ENCODE measurements at places on chromosomes 13 and 19. TPM values are rescaled to one million over a fixed set of nuclear protein-coding genes. Genes with fewer than 3 reads are reported as not detected.

Gene SHFL
- total RNA-seq = 13.1 TPM

DNA sequence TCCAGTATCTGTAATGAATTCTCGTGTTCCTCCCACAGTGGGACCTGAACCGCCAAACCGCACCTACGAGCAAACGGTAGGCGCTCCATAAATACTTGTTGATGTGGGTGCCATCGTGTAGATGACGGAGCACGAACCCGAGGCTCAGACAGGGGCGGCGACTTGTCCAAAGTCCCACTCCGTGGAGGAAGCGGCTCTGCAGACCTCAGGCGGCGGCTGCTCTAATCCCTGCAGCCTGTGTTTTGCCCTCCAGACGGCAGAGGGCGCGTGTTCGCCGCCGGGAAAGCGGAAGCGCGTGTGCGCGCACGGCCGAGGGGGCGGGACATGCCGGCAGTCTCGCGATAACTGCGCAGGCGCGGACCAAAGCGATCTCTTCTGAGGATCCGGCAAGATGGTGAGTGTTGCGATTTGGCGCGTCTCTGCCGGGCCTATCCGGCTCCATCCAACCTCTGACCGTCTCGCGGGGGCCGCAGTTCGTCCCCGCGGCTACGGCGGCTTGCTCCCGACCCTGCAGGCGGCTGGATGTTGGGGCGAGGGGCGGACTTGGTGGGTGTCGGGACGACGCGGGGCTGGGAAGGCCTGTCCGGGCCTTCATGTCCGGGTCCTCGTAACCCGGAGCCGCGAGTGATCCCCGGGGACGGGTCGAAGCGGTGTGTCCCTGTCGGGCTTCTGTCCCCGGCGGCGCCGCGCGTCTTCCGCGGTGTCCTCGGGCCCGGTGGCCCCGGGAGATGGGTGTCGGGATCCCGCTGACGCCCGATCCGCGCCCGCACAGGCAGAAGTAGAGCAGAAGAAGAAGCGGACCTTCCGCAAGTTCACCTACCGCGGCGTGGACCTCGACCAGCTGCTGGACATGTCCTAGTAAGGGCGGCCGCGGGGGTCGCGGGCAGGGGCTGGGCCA, at the start of gene RPS15:
Gene RPS15, plus strand, starts transcription at position 362 of the 898 bp plus-strand sequence. Its CDS starts 30 bp downstream, at position 392.
- H3K4me1 ChIP-seq = peaks cover 22% of the 10 kb centered on the region
- peaks cover 74% of the 10 kb centered on the region for H3K36me3 ChIP-seq
- peak within 1 kb of the TSS; percentile 90 for H3K27ac ChIP-seq

Gene C19orf38
- 2.4 TPM for total RNA-seq

DNA sequence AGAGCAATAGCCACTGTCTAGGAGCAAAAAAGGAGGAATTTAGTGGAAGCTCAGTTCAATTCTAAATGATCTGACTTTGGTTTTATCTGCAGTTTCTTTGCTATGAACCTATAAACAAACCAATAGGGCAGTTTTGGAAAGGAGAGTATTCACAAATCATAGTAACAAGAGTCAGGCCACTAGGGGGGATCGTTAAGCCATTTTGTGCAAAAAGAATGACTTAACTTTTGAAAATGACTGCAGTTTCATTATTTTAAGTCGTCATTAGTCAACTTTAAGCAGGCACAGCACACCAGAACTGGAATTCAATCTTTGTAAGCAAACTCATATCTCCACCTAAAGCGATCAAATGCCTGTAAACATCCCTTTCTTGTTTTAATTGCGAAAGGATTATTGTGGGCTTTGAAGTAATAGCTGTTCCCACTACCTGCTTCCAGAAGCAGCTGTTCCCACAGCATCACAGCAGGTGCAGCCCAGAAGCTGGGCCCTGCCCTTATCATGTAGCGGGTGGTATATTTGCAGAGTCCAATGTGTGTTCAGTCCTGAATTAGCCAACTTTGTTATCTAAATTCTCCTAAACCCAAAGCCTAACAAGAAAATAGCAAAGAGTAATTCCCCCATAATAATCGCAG, 51.5 kb downstream of the SOX21 start:
- H3K4me1 ChIP-seq = no peaks in the 10 kb centered on the region
- H3K4me3 ChIP-seq = no peak overlapping the region
- DNase-seq = no peak
- no peaks in the 10 kb centered on the region for H3K36me3 ChIP-seq
- H3K27ac ChIP-seq = no peak overlapping the region

GRCh38 chr13:98792785-98793495, 40.5 kb upstream of the SLC15A1 start:
- no peak for DNase-seq
- H3K27ac ChIP-seq = no peak overlapping the region
- peaks cover 6% of the 10 kb centered on the region for H3K36me3 ChIP-seq
- no peaks in the 10 kb centered on the region for H3K27me3 ChIP-seq
- no peak overlapping the region for H3K4me3 ChIP-seq

- no peaks in the 10 kb centered on the region for H3K4me1 ChIP-seq
- H3K27me3 ChIP-seq = no peaks in the 10 kb centered on the region
- H3K4me3 ChIP-seq = no peak overlapping the region
- H3K27ac ChIP-seq = no peak overlapping the region
Measured at GRCh38 chr19:32361574-32362317, 16.3 kb downstream of the ZNF507 start.

- no peak overlapping the region for H3K4me3 ChIP-seq
- H3K27ac ChIP-seq = no peak overlapping the region
- DNase-seq = peak; percentile 4
- peaks cover 7% of the 10 kb centered on the region for H3K36me3 ChIP-seq
Measured at GRCh38 chr13:72808917-72809500, 27.1 kb downstream of the PIBF1 start.

- DNase-seq = no peak
- peaks cover 83% of the 10 kb centered on the region for H3K27me3 ChIP-seq
- peak overlapping the region; percentile 26 for H3K4me3 ChIP-seq
- H3K27ac ChIP-seq = peak overlapping the region; percentile 50
- H3K4me1 ChIP-seq = peaks cover 23% of the 10 kb centered on the region
Measured at GRCh38 chr13:99894105-99894839, 77.3 kb downstream of the ZIC5 start.

GRCh38 chr13:30593001-30593400, 24.7 kb upstream of the USPL1 start:
- H3K36me3 ChIP-seq = no peaks in the 10 kb centered on the region
- H3K27me3 ChIP-seq = no peaks in the 10 kb centered on the region
- H3K4me1 ChIP-seq = no peaks in the 10 kb centered on the region
- H3K4me3 ChIP-seq = no peak overlapping the region
- DNase-seq = no peak

DNA sequence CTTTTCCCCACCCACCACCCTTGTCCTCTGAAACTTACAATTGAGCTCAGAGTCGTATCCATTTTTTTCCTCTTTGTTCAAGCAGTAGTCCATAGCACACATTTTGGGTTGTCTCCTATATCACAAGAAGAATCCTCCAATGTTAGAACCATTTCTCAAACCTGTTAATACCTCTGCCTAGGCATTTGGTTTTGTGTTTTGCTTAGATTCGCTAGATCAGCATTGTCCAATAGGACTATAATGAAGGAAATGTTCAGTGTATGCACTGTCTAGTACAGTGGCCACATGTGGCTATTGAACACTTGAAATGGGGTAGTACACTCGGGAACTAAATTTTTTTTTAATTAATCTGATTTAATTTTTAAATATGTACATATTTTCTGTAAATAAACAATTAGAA, 12.6 kb downstream of the DPY19L3 start:
- no peak overlapping the region for H3K27ac ChIP-seq
- peaks cover 32% of the 10 kb centered on the region for H3K36me3 ChIP-seq
- no peaks in the 10 kb centered on the region for H3K27me3 ChIP-seq
- peaks cover 3% of the 10 kb centered on the region for H3K4me1 ChIP-seq

DNA sequence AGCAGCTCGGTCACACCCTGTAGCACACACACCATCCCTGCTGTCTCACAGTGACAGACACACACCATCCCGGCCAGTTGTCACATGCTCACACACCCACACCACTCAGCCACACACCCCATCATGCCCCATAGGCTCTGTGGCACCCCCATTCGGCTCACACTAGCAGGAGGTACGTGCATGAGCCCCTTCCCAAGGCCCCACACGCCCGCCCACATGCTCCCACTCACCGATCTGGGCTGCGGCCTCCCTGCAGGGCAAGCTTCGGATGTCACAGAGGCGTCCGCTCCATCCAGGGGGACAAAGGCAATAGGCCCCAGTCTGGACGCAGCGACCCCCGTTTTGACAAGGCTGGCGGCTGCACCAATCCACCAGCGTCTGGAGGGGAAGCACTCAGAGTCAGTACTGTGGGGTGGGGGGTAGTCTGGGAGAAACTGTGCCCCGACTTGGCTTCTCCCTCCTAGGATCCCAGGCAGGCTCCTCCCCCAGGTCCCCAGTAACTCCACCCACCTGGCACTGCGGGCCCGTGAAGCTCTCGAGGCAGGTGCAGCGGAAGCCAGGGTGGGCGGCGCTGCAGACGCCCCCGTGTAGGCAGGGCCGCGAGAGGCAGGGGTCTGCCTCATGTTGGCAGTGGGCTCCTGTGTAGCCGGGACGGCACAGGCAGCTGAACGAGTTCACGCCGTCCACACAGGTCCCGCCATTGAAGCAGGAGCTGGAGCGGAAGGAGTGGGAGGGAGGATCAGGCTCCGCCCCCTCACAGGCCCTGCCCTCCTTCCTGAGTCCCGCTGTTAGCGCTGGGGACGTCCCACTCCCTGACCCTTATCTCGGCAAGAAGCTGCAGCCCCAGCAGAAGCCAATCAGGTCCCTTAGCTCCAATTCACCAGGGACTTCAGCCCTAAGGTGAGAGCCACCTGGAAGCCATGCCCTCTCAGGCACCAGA, 20.1 kb downstream of the NOTCH3 start:
- peak; percentile 22 for DNase-seq
- no peak overlapping the region for H3K4me3 ChIP-seq
- peaks cover 12% of the 10 kb centered on the region for H3K4me1 ChIP-seq
- peaks cover 75% of the 10 kb centered on the region for H3K36me3 ChIP-seq
- H3K27ac ChIP-seq = no peak overlapping the region
- H3K27me3 ChIP-seq = no peaks in the 10 kb centered on the region

DNA sequence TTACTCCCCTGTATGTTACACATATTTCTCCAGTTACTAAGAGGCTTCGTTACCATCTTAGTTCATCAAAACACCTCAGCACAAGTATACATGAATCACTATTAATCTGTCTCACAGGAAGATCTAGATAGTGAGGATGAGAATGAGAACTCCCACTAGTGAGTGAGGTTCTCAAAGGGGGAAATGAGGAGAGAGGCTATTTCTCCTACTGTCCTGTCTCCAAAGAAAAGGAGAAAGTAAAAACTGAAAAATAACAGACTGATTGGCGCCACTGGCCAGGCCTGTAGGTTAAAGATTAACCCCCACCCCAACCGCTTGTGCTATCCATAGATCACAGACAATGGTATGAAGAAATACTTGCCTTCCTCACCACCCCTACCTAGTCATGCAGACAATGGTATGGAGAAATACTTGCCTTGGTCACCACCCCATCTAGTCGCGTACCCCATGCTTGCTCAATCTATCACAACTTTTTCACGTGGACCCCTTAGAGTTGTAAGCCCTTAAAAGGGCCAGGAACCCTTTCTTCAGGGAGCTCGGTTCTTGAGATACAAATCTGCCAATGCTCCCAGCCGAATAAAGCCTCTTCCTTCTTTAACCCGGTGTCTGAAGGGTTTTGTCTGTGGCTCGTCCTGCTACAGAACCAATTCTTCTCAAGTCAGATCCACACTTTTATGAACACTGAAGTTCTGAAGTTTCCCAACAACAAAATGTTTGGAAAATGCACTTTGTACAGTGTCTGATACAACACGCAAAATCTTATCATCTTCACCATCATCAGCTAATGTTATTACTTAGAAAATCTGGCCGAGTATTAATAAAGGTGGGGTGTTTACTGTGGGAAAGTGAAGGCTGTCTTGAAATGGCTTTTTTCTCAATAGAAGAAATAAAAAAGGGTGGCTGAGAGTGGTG, 598.1 kb downstream of the UQCRFS1 start:
- no peak for DNase-seq
- no peaks in the 10 kb centered on the region for H3K36me3 ChIP-seq
- no peaks in the 10 kb centered on the region for H3K27me3 ChIP-seq
- no peak overlapping the region for H3K27ac ChIP-seq
- no peak overlapping the region for H3K4me3 ChIP-seq
- H3K4me1 ChIP-seq = no peaks in the 10 kb centered on the region

GRCh38 chr13:39455521-39456175, 147.3 kb downstream of the LHFPL6 start:
- H3K36me3 ChIP-seq = no peaks in the 10 kb centered on the region
- H3K27ac ChIP-seq = no peak overlapping the region
- no peaks in the 10 kb centered on the region for H3K4me1 ChIP-seq
- H3K27me3 ChIP-seq = no peaks in the 10 kb centered on the region
- DNase-seq = peak; percentile 84

Gene MUC16
- total RNA-seq = under 0.01 TPM

Gene PPP1R12C
- total RNA-seq = 20.4 TPM

DNA sequence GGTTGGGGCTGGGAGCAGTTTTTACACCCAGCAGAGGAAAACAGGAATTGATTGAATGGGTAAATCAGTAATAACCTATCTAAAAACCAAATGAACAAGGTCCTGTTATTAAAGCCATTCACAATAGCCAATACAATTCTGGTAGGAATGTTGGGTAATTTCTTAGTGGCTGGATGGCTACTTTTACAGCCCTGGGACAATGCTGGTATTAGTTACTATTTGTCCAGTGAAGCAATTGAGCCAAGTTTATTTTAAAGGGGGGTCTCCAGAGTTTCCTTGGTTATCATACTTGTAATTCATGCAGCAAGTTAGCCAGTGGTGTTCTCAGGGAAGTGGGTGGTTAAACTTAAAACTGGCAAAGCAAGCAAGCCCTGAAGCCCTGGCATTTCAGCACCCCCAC, 92.3 kb upstream of the STARD13 start:
- no peaks in the 10 kb centered on the region for H3K4me1 ChIP-seq
- no peak overlapping the region for H3K4me3 ChIP-seq
- no peaks in the 10 kb centered on the region for H3K27me3 ChIP-seq
- H3K36me3 ChIP-seq = no peaks in the 10 kb centered on the region
- DNase-seq = no peak
- no peak overlapping the region for H3K27ac ChIP-seq

Gene PSG4
- total RNA-seq = 0.99 TPM

Gene ZNF85
- total RNA-seq = 26.9 TPM

Data from spinal cord (tissue), 10 donors.